ENCODE measurements at places on chromosomes 5 and 9.

DNA sequence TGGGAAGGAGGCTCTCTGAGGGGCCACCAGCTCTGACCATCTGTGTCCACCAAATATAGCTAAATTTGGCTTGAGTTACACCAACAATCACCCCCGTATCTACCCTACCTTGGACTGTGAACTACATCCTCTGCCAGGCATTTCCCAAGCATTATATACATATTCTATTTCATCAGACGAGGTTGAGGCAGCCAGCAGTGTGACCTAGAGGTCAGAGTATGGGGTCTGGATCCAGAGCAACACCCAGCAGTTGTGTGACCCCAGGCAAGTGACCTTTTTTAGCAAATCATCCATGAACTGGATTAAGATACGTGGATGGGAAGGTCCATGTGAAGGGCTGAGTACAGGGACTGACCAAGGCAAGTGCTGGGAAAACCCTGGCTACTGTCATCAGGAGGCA is 180.6 kb downstream of the HSPA4 start:
- DNase-seq, result no peak

- DNase-seq, result no peak
Observed at GRCh38 chr9:129934780-129935179, 99.5 kb downstream of the USP20 start.

GRCh38 chr5:102762562-102763227 is 7.6 kb downstream of the PAM start:
- DNase-seq, result no peak

DNA sequence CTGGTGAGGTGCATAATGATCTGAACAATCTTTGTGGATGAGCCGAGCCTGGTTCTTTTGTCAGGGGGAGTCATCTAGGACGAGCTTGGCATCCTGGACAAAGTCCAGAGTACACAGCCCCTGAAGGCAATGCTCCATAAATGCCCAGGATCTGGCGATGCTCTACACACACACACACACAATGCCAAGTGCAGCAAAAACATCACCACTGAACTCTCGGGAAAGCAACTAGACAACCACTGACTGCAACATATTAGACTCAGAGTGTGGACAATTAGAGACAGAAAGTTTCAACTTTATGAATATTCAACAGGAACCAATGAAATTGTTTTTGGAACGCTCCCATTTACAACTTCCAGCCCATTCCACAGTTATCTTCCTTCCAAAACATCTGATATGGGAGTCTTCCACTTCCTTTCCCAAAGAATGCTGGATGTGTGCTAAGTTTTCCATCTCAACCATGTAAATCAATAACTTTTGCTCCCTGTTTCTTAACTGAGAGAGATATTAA is 227.6 kb upstream of the ANKRD55 start:
- no peak for DNase-seq

DNA sequence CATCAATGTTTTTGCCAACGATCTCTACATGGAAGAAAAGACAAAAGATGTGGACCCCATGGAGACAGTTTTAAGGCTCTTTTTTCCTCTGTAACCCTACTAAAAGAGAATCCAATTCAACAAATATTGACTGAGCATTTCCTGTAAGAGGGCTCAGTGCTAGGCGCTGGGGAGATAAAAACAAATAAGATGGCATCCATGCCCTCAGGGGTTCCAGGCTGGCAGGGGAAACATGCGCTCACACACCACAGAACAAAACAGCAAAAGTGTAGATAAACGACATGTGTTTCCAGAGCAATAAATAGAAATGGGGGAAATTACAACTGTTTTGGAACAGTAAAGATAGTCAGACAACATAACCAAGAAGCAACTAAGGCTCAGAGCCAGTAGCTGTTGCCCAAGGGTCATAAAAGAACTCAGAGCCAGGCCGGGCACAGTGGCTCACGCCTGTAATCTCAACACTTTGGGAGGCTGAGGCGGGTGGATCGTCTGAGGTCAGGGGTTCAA is 25.2 kb downstream of the ZNF608 start:
- DNase-seq, result no peak

GRCh38 chr5:132589467-132589866 is 32.7 kb downstream of the RAD50 start:
- DNase-seq, result no peak

DNA sequence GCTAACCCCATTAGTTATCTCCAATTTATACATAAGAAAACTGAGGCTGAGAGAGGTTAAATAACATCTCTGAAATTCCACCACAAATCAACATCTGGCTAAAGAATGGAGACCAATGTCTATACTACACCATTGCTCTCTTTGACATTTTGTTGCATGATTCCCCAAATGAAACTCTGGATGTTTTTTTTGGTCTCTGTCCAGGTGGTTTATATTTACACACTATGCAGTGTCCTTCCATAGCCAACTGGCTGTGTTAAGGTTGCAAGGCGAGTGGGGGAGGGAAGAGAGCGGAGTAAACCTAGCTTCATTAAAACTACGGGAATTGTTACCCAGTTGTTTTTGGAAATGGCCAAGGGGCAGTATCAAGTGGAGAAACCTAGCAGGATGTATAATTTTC is 67.2 kb downstream of the KIF4B start:
- DNase-seq, result no peak

DNA sequence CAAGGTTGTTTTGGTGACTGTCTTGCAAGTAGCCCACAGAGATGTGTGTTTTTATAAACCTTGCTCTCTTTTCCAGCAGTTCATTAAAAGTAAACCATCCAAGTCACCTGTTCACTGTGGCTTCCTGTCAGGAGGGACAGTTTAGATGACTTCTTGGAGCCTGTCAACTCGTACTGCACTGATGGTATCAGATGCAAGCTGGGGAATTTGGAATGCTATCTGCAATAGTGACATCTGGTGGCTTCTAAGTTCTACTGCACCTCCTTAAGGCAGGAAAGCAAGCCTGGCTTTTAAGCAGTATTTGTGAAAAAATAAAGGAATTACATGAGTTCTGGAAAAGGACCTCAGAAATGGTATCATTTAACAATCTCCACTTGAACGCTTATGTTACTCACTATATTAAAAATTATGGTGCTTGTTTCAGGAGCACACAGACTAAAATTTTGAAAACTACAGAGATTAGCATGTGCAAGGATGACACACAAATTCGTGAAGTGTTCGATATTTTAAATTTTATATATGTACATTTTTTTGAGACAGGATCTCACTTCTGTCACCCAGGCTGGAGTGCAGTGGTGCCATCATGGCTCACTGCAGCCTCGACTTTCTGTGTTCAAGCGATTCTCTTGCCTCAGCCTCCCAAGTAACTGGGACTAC is 164.0 kb downstream of the TTC39B start:
- peak; percentile 65 for DNase-seq
